ENCODE measurements at places on chromosomes 5 and 9. TPM values are rescaled to one million over a fixed set of nuclear protein-coding genes. Genes with fewer than 3 reads are reported as not detected.

DNA sequence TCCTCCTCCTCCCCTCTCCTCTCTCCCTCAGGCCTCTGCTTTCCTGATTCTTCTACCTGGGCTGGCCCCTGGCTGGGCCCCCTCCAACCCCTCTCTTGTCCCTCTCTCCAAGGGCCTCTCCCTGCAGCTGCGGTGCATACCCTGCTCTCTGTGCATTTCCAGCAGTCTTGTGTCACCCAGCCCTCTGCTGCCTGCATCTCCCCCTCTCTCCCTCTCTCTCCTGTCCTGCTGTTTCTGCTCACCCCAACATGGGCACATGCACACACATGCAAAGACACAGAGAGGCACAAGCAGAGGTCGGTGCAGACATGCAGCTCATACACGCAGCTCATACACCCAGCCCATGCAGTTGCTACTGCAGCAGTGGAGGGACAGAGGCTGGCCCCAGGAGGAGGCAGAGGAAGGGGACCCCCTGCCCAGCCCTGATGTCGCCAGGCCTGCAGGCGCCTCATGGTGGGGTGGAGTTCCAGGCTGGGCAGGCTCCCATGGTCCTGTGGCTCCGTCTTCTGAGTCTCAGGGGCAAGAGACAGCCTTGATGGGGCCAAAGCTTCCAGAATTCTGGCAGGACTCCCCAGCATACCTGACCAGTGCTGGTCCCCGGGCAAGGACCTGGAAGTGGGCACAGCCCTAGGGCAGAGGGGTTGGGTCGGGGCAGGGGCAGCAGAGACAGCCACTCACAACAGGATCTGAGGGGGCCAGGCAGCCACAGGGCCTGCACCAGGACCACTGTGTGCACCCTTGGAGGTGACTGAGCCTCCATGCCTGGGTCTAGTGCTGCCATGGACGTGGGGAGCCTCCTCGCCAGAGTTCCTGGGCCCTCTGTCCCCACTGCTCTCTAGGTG, 216.9 kb downstream of the C9orf50 start:
- no peak for DNase-seq

GRCh38 chr5:9841516-9842170, 211.5 kb upstream of the TAS2R1 start:
- no peak for DNase-seq

GRCh38 chr9:95383845-95384244, 66.3 kb upstream of the FANCC start:
- DNase-seq, result no peak

- DNase-seq, result peak; percentile 74
Observed at GRCh38 chr9:88658311-88658822, 123.4 kb downstream of the NXNL2 start.

Gene OMD
- 0.17 TPM for total RNA-seq
